ENCODE measurements at places on chromosomes 1 and 21. TPM values are rescaled to one million over a fixed set of nuclear protein-coding genes. Genes with fewer than 3 reads are reported as not detected.

DNA sequence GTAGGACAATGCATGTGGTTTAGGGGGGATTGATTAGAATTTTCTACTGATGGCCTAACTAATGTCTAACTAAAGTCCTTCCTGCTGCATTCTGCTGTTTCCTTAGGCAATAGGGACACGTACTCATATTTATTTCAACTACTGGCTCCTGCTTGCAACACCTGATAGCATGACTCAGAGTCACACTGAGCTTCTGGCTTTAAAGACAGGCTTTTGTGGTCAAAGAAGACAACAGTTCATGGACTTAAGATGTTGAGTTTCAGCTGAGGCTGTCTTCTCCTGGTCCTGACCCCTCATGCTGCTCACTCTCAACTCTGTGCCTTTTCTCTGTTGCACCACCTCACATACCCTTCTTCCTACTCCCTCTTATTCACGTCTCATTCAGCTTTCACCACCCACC lies 29.1 kb upstream of the TRABD2B start:
- DNase-seq = no peak

DNA sequence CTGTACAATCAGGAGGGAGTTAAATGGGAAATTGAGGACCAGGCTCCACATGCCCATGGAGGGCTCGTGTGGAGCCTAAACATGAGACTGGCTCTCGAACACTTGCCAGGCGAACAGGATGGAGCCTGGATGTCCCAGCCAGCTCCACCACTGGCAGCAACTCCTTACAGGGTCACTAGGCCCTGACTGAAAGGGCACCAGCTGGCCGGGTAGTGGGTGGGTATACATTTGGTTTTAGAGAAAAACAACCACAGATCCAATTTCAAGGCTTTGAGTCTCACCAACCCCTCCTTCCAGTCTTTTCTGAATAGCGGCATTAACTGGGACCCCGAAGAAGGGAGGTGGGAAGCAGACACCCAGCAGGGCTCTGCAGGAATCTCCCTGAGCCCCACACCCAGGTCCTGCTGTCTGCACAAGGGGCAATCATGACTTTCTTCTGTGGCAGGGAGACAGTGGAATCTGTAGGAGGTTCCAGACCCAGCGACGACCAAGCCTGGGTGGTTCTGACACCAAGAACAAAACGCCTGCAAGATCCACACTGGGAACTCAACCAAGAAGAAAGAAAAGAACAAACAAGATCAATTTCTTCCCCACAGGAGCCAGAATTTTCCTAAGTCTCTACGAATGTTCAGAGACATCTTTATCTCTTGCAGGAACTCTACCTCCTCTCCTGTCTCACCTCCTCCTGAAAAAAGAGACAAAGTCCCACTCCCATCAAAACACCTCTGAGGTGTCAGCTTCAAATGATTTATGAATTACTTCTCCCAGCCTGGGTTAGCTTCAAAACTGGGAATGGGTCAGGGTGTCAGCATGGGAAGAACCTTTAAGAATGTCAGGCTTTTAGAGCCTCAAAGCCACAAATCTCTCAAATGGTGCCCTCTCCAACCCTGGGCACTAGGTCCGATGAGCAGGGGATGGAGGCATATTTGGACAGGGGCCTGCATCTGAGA lies 26.5 kb upstream of the SRP9 start:
- no peak for DNase-seq

- no peak for DNase-seq
These were observed 6.0 kb downstream of the DYNLT5 start for GRCh38 chr1:66758241-66758755.

Gene NUDT4B
- total RNA-seq = 0.62 TPM

Gene ATXN7L2
- total RNA-seq = 11.6 TPM

All from naive thymus-derived CD4-positive, alpha-beta T cell (primary cell).